Fibroblast of skin of abdomen (primary cell): ENCODE measurements at places on chromosomes 6 and 20.

DNA sequence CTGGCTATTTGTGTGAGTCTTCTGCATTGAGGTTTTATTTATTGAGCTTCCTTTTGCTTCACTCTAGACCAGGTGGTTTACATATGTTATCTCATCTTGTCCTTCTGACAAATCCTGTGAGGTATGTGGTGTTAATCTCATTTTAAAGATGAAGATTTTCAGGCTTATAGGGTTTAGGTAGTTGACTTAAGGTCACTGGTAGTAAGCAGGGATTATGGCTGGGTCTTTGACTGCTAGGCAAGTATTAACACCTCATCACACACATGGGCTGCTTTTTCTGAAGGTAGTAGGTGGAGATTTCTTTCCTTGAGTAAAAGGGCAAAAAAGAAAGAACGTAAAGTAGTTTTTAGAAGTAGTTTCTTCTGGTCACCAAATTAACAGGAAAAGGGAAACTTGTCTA lies 72.6 kb downstream of the CDKAL1 start:
- no peak for DNase-seq

- DNase-seq: no peak
Measured at GRCh38 chr6:15638373-15638772, 24.5 kb downstream of the DTNBP1 start.

- peak; percentile 66 for DNase-seq
Measured at GRCh38 chr6:110541701-110542309, 65.4 kb upstream of the SLC22A16 start.

DNA sequence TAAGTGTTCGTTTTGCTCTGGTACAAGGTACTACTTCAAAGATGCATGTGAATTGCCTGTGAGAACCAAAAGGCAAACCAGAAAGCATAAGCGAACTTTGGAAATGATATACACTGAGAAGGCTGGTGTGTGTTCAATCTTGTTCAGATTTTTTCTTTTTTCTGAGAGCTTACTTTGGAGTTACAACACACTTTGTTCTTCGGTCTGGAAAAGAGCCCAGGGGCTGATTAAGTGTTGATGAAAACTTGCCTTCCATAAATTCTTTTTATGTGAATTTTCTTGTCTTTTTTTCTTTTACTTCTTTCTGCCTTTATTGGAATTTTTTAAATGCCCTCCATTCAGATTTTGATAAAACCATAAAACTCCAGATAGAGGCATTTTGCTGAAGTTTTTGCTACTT lies 395.1 kb upstream of the SASH1 start:
- DNase-seq: peak; percentile 81

GRCh38 chr6:15265787-15266186 lies 19.9 kb downstream of the JARID2 start:
- no peak for DNase-seq

DNA sequence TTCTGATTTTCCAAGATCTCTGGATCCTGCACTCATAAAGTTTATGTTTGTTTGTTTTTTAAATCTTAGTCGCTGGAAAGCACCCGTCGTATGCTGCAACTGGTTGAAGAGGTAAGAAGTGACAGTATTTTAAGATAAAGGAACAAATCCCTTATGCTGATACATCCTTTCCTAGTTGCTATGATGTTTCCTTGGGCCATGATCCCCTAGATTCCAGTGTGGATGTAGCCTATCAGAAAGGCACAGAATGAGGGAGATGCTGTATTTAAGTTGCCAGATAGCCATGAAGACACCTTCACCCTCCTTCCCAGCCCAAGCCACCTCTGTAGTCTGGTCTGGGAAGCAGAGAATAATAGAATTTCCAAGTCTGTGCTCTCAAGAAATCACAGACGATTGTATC lies 59.0 kb downstream of the SNAP25 start:
- no peak for DNase-seq

- DNase-seq: peak; percentile 88
Measured at GRCh38 chr6:105898286-105898685, 187.8 kb upstream of the PRDM1 start.

GRCh38 chr6:158445426-158446085 lies 114.3 kb upstream of the TMEM181 start:
- DNase-seq: no peak

- peak; percentile 62 for DNase-seq
Measured at GRCh38 chr20:19889011-19889953, 127.9 kb upstream of the NAA20 start.

DNA sequence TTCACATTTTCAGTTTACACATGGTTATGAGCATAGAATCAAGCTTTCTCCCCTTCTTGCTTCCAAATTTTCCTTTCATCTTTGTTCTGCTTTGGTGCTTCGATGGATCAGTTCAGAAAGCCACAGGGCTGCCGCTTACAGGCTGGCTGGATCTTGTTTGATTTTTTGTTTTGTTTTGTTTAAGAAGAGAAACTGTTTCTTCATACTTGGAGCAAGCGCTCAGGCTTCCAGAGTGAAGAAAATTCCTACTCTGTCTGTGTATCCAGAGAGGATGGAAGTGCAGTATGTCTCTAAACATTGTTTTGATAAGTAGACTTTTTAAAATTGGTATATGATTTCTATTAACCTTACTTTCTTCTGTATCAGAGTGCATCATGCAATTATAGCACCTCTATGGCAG lies 66.9 kb downstream of the ARID1B start:
- no peak for DNase-seq

DNA sequence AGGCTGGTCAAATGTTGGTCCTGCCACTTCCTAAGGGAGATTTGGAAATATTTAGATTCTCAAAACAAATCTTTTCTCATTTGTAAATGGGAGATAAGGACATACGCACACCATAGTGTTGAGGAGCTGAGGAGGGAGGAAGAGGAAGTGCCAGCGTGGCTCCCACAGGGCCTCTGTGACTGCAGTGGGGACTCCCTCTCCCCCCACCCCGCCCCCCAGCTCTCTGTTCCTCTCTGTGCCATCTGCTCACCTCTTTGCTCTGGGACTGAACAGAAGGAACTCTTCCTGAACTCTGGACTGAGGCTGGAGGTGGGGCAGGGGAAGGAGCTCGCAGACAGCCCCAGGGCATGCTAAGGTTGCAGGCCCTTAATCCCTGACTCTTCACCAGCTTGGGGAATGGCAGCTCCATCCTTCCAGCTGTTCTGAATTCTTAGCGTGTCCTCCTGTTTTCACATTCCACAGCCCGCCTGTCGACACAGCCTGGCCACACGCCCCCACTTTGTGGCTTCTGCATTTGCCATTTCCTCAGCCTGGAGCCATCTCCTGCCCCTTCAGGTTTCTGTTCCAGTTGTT lies 11.4 kb downstream of the DDX27 start:
- DNase-seq: no peak

DNA sequence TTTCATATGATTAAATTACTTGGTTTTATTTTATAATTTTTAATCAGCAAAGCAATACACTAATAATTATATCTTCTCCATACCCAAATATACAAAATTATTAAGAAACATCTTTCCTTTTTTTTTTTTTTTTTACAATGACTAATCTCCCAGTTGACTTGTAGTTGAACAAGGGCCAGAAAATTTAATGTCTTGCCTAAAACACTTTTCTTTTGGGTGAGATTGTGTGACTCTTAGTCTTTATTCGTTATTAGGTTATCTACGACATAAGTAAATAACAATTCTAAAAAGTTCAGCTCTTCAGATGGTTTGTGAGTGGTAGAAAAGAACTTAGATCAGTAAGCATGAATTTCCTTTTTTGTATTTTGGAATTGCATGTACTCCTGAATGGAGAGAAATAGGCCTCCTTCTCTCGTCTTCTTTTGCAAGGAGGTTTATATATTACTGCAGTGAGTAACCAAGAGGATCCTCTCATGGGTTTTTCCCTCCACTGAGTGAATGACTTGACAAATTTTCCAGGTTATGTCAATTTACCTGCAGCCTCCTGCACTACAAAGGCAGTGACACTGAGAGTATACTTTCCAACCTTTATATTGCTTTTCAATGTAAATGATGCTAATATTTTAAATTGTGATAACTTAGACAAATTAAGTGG lies 364.5 kb upstream of the CITED2 start:
- no peak for DNase-seq

DNA sequence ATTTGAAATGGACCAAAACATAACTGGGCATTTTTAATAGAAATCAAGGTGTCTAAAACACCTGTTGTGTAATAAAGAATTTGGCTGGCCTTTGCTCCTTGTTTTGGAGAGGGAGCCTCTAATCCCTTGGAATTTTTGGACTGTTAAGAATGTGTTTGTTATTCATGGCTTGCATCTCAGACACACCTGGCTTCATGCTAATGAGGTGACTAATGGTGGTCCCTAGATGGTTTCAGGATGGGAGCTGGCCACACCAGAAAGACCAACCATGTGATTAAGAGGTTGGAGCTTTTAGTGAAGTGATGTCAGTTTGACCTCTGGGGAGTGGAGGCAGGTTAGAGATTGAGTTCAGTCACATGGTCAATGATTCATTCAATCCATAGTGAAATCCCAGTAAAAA lies 328.4 kb downstream of the DHX35 start:
- DNase-seq: no peak

- DNase-seq: no peak
Measured at GRCh38 chr6:87261534-87261933, 60.9 kb upstream of the SMIM8 start.

DNA sequence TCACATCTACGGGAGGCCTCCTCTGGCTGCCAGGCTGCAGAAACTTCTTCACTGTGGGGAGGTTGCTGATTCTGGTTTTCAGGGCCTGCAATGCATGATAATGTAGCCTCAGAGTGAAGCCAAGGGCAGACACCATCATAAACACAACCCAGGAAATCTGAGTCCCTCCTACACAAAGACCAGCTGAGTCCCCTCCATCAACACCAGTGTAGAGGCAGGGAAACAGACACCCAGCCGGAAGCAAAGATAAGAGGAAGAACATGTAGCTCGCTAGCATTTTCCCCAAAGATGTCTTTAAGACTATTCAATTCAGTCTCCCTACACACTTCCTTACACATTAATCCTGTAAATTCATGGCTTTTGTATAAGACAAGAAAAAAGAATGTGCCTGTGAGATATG lies 23.6 kb downstream of the GSTA2 start:
- DNase-seq: no peak

DNA sequence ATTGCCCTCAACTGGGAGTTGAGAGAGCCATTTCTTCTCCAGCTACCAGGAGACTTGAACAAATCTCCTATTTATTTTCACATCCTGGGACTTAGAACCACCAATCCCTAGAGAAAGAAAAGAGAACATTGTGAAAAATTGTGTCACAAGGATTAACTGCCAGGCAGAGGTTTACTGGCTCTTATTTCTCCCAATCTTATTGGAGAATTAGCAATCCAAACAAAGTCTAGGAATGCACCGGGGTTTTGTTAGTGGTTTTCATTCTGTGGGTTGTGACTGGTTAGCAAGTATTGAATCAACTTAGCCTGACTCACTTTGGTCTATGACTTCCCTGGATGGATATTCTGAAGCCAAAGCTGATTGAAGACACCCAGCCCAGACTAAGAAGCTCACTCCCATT lies 21.2 kb upstream of the ENPP5 start:
- peak; percentile 90 for DNase-seq

DNA sequence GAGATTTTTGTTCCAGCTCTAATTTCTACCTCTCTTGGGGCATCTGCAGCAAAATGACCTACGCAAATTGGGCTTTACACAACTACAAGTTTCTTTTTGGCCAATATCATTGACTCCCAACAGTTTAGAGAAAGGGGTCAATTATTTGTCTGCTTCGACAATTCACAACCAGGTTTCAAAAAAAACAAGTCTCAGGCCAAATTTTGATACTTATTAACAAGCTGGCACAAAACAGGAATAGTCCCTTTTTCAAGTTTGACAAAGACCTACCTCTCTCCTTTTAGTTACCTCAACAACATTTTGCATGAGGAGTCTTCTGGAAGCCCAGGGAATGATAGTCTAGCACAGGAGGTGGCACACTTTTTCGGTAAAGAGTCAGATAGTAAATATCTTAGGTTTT lies 97.9 kb upstream of the TSHZ2 start:
- DNase-seq: no peak

DNA sequence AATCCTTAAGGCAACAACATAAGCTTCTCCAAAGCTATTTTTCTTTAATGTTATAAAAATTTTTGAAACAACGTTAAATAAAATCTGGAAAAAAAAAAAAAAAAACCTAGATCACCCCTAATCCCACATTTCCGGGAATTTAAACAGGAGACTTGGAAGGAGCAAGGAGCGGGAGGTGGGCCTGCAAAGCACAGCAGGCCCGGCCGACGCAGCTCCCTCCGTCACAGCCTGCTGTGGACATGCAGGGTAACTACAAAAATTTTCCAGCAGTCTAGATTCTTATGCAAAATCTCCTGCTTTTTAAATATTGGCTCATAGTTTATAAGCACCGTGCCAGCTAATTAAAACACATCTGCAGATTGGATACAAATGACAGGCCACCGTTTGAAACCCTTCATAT lies 23.5 kb downstream of the FOXF2 start:
- DNase-seq: no peak

GRCh38 chr20:42634156-42634555 lies 555.5 kb downstream of the PTPRT start:
- DNase-seq: no peak

DNA sequence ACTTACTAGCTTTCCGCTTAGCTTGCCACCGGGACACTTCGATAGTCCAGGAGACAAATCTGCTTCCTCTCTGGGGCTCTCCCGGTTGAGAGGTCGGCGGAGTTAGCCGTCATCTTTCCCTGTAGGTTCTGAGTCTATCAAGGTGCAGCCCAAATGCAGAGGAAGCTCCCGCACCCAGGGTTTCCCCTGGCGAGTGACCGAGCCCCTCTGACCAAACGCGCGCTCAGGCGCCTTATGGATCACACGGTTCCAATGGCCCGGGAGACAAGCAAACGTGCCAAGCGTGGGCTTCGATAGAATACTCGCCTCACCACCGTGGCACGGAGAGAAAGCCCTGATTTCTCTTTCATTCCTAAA lies 15.8 kb upstream of the FOXC1 start:
- DNase-seq: no peak

DNA sequence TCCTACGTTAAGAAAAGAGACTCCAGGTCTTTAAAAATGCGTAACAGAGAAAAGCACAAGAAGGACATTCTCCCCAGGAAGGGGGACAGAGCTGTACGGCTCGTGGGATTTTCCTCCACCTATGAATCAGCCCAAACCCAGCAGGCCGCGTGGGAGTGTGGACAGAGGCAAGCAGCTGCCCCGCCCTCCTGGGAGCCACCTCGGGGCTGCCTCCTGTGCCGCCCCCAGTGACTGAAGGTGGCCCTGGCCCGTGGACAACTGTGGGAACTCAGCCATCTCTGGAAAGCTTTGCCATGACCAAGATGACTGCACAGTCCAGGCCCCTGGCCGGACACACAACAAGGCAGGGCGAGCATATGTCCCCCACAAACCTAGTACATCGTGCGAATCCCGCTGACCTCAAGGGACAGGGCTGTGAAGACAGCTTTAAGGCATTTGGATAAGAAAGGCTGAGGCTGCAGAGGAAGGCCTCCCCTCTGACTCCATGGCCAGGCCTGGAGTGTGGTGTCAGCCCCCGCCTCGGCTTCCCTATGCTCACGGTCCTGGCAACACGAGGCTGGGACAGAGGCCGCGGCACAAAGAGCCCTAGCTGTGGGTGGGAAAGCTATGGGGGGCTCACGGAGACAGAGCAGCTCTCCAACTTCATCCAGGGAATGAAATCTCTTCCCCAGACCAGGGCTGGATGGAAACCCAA lies 26.9 kb downstream of the PXDC1 start:
- no peak for DNase-seq

- DNase-seq: no peak
Measured at GRCh38 chr20:35502352-35502751, 27.1 kb downstream of the C20orf173 start.
